ENCODE measurements at places on chromosomes 4 and X. TPM values are rescaled to one million over a fixed set of nuclear protein-coding genes. Genes with fewer than 3 reads are reported as not detected.

The ANK2 gene
- 1.7 TPM for total RNA-seq

The FAM133A gene
- not detected for total RNA-seq

The IL1RAPL2 gene
- not detected for total RNA-seq

The TEX13C gene
- total RNA-seq, result not detected

The EGF gene
- not detected for total RNA-seq

The PABPC5 gene
- total RNA-seq, result 2.3 TPM

The MAGED4B gene
- total RNA-seq, result 1.2 TPM

The MBNL3 gene
- 7.0 TPM for total RNA-seq

The CPZ gene
- not detected for total RNA-seq

The HSFX1 gene
- total RNA-seq, result 0.53 TPM

Data from thoracic aorta endothelial cell (primary cell).